ENCODE measurements at places on chromosomes 2 and 18.

DNA sequence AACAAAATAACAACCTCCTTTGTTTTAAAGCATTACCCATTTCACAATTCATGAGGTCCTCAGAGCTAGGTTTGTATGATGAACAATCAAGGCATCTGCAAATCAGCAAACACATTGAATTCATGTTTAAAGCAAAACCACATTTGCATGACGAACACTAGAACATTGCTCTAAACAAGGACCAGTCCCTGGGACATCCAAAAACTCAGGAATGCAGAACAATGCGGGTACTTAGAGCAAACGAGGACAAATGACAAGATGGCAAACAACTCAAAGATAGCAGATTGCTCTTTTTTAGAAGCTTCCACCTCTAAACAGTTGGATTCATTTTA is 45.7 kb upstream of the RALBP1 start:
- H3K36me3 ChIP-seq, result no peaks in the 10 kb centered on the region
- no peak overlapping the region for H3K27ac ChIP-seq
- no peaks in the 10 kb centered on the region for H3K4me1 ChIP-seq

GRCh38 chr2:204367466-204367865 is 177.8 kb upstream of the PARD3B start:
- H3K27ac ChIP-seq, result no peak overlapping the region
- DNase-seq, result no peak
- no peaks in the 10 kb centered on the region for H3K27me3 ChIP-seq
- no peaks in the 10 kb centered on the region for H3K36me3 ChIP-seq
- no peak overlapping the region for H3K4me3 ChIP-seq

GRCh38 chr2:174788291-174788929 is 24.1 kb upstream of the CHRNA1 start:
- H3K4me3 ChIP-seq, result no peak overlapping the region
- H3K27me3 ChIP-seq, result no peaks in the 10 kb centered on the region
- no peaks in the 10 kb centered on the region for H3K36me3 ChIP-seq
- no peak overlapping the region for H3K27ac ChIP-seq
- no peak for DNase-seq
- no peaks in the 10 kb centered on the region for H3K4me1 ChIP-seq

- H3K4me1 ChIP-seq, result peaks cover 55% of the 10 kb centered on the region
- H3K4me3 ChIP-seq, result no peak overlapping the region
- peak; percentile 33 for DNase-seq
- H3K36me3 ChIP-seq, result no peaks in the 10 kb centered on the region
- H3K27me3 ChIP-seq, result no peaks in the 10 kb centered on the region
Measured at GRCh38 chr2:98158305-98158704, 71.3 kb downstream of the VWA3B start.

DNA sequence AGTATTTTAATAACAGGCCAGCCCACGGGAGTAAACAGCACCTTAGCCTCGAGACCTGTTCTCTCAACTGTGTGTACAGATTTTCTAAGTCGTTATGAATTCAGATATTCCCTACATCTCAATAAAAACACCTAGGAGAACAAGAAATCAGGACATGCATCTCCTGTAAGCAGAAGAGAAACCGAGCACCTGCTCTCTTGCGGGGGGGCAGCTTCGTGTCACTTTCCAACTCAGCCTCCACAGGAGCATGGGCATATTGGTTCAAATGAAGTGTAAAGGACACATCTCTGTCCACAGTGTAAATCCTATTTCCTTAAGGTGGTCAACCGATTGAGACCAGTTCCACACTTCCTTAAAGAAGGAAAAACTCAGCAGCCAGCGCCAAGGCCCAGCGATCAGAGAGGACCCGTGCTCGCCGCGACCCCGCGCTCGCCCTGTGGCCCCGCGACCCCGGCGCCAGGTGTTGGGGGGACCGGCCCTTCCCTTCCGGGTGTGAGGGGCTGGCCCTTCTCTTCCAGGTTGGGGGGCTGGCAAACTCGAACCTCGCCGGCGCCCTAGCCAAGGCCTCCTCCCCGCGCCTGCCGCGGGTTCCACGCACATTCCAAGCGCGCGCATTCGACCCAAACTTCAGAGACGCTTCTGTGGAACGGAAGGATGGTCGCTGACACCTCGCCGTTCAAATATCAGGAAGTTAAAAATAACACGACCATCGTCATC is 652 bp downstream of the SH3YL1 start:
- peak overlapping the region; percentile 91 for H3K4me3 ChIP-seq
- no peaks in the 10 kb centered on the region for H3K36me3 ChIP-seq
- peaks cover 15% of the 10 kb centered on the region for H3K4me1 ChIP-seq
- H3K27me3 ChIP-seq, result no peaks in the 10 kb centered on the region
- H3K27ac ChIP-seq, result no peak overlapping the region
- DNase-seq, result no peak

- H3K27me3 ChIP-seq, result peaks cover 19% of the 10 kb centered on the region
- H3K27ac ChIP-seq, result no peak overlapping the region
- H3K36me3 ChIP-seq, result no peaks in the 10 kb centered on the region
- DNase-seq, result no peak
- H3K4me3 ChIP-seq, result no peak overlapping the region
Measured at GRCh38 chr18:5196253-5197031, 615 bp downstream of the AKAIN1 start.

DNA sequence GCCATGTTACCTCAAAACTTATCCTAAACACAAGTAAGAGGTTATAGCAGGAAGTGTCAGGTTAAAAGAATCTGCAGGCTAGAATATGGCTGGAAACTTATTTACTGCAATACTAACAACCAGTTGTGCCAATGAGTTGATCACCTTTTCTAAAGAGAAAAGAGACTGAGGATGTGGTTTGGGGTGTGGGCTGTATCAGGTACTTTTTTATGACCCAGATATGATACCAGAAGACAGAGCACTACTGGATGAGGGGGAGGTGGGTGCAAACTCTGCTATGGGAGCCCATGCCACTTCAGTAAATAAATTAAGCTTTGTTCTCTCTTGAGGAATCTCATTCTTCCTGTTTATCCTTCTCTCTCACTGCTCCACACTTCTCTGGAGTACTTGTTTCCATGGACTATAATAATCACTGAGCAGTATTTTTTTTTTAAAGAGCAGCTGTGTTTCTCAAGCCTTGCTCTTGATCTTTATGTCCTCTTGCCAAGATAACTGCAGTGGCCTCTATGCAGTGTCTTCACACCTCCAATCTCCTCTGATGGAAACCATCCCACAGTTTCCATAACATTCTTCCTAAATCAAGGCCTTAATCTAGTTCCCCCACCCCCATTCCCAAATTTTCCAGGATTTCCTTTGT is 51.2 kb upstream of the NOSTRIN start:
- no peak overlapping the region for H3K27ac ChIP-seq
- H3K36me3 ChIP-seq, result no peaks in the 10 kb centered on the region
- H3K27me3 ChIP-seq, result no peaks in the 10 kb centered on the region
- H3K4me1 ChIP-seq, result peaks cover 6% of the 10 kb centered on the region
- H3K4me3 ChIP-seq, result no peak overlapping the region

GRCh38 chr2:23563673-23564614 is 179.0 kb downstream of the KLHL29 start:
- peak; percentile 76 for DNase-seq
- peaks cover 9% of the 10 kb centered on the region for H3K36me3 ChIP-seq
- peaks cover 48% of the 10 kb centered on the region for H3K4me1 ChIP-seq
- H3K27me3 ChIP-seq, result no peaks in the 10 kb centered on the region
- H3K4me3 ChIP-seq, result no peak overlapping the region
- H3K27ac ChIP-seq, result peak overlapping the region; percentile 90

- H3K27ac ChIP-seq, result no peak overlapping the region
- no peak overlapping the region for H3K4me3 ChIP-seq
- H3K27me3 ChIP-seq, result no peaks in the 10 kb centered on the region
- H3K4me1 ChIP-seq, result no peaks in the 10 kb centered on the region
- DNase-seq, result no peak
Measured at GRCh38 chr18:44245019-44245418, 435.7 kb upstream of the SETBP1 start.

DNA sequence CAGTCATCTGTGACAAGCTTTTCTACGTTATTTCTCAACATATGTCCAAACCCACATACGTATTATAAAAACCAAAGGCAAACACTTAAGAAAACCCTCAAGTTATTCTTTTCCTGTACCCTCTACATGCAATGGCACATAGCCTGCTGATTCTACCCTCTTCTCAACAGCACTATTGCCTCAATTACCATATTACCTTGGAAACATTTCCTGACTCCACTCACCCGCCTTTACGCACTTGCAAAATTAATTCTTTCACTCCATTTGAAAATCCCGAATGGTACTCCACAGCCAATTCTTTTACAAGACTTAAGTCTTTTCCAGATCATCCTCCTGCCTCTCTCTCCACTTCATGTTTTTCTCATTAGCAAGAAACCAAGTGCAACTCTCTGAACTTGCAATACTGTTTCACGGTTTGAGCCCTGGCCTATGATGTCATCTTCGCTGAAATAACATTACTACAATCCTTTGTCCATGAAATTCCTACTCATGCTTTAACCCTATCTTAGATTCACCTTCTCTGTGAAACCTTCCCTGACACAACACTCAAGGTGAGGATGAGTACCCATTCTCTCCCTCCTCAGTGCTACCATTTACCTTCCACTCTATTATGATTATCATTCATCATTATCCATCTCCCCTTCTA is 29.0 kb downstream of the SESTD1 start:
- H3K36me3 ChIP-seq, result no peaks in the 10 kb centered on the region
- H3K4me3 ChIP-seq, result no peak overlapping the region
- no peaks in the 10 kb centered on the region for H3K27me3 ChIP-seq
- H3K4me1 ChIP-seq, result peaks cover 36% of the 10 kb centered on the region
- DNase-seq, result no peak

DNA sequence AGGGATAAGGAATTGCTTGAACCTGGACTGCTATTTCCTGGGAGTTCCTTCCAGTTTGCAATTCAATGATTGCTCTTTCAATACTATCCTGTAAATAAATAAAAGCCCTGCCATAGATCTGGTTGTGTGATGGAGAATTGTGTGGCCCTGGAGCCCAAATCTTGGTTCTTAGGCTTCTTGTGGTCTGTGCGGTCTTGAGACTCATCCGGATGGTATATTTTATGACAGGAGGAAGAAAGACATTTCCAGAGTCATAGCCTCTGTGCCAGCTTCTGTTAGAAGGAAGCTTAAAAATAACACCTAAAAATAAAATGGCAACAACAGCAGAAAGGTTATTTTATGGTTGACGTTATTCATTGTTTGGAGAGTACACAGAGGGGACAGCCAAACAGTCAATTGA is 137.7 kb downstream of the ABCA12 start:
- DNase-seq, result no peak
- H3K4me1 ChIP-seq, result no peaks in the 10 kb centered on the region
- H3K27me3 ChIP-seq, result no peaks in the 10 kb centered on the region

DNA sequence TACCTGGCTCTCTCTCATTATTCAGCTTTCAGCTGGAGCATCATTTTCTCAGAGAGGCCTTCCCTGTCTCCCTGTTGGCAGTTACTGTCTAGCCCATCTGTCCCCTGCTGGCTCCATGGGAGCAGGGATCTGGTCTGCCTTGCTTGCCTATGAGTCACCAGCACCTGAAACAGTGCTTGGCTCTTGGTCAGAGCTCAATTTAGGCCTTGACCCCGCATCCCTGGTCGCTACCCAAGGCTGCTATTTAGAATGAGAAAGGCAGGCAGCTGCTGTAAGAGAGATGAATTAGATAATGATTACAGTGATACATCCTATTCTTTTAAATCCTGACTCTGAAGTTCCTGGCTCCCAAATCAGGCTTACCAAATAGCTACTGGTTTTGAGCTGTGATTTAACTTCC is 32.9 kb downstream of the KCNE4 start:
- peak overlapping the region; percentile 36 for H3K27ac ChIP-seq
- H3K27me3 ChIP-seq, result no peaks in the 10 kb centered on the region
